NCI-H1930 (cell line): ENCODE measurements at places on chromosomes 11 and 22.
A peak's percentile ranks its signal among the peaks of the same experiment; 100 is the strongest.

- no peak for DNase-seq
Observed at GRCh38 chr11:108084811-108085210, 36.6 kb upstream of the ACAT1 start.

DNA sequence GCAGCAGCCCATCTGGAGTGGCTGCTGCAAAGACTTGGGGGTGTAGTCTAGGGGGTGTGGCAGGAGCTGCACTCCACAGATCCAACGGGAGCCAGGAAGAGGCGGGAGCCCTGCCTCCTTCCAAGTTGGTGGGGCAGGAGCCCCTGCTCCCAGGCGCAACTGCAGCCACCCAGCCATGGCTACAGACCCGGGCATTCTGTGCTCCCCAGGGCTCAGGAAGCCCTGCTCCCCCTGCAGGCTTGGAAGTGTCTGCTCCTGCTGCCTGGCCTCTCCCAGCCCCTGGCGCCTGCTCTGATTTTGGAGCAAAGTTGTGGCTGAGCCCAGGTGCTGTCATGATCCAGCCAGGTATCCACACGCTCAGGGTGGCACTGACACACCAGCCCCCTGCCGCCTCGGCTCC lies 58.5 kb downstream of the CCDC34 start:
- DNase-seq, result no peak

DNA sequence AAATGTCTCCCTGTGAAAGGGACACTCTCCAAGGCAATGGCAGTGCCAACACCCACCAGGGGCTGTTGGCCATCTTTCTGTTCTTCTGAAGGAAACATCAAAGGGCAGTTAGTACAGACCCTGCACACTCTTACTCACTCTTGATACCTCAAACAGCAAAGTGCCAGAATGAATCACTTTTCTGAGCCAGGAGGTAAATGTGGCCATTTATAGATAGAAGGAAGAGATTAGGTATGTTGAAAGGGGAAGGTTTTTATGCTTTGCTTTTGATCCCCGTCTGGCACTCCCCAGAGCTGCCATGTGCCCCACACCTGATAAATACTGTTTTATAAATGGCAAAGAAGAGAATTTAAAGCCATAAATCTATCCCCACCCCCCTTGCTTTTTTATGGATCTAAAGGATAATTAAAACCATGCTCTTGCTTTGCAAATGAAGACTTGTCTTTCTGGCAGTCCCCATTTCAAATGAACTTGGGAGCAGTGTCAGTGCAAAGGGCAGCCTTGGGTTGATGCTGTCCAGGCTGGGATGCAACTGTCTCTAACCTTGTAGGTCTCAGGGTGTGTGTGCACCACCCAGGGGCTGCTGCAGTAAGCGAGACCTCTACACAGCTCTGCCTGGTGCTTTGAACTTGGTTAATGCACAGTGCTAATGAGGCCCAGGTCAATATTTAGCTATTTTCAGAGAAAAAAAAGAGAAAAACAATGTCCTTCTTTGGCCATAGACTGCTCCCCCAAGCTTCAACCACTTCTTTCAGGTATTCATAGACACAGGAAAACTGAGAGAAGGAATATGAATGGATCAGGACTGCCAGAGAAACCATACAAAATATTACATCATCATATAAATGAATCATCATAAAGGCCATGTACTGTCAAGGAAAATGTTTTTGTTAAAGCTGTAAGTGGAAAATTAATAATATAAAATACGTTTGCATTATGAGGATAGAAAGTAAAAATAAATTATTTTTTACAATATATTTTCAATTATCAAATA lies 207.5 kb downstream of the ETS1 start:
- no peak for DNase-seq

GRCh38 chr11:27532652-27533325 lies 26.2 kb upstream of the LIN7C start:
- DNase-seq, result no peak

GRCh38 chr11:120564573-120565311 lies 53.2 kb downstream of the GRIK4 start:
- no peak for DNase-seq

DNA sequence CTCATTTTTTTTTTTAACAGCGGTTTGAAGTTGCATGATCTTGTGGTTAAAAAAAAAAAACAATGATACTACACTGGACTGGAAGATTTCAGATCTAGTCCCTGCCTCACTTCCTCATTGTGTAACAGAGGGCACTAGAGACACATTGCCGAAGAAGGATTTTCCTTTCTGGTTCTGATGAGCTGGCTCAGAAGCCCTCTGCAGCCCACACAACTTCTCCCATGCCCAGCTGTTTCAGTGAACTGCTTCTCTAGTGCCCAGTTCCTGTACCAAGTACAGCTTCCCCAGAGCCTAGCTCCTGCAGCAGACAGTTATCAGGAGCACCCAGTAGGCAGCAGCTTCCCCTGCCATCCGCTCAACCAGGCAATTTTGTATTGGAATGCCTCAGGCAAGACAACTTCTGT lies 29.5 kb upstream of the ANO5 start:
- no peak for DNase-seq

DNA sequence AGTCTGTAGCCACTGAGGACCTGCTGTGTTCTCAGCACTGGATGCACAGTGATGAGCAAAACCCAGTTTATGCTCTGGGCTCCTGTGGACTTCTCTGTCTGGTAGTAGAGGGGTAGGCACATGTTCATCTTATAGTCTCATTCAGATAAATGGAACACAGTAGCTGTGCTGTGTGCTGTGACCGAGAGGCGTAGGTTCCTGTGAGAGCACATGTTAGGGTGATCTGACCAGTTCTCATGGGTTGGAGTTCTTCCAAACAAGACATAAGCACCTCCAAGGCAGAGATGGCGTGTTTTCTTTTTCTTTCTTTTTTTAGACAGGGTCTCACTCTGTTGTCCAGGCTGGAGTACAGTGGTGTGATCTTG lies 154.8 kb upstream of the RASSF10 start:
- DNase-seq, result no peak

DNA sequence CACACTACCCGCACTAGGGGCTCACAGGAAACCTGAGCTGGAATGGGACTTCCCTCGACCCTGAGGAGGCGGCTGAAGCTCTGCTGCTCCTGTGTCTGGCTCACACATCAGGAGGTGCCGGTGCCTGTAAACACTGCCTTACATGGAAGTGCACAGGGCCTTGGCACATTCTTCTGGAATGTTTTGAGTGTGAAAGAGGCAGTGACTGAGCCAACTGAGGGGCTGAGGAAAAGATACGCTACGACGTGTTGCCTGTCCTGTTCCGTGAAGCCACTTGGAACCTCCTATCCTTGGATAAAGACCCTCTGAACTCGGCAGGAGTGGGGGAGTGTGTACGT lies 10.5 kb downstream of the TXN2 start:
- DNase-seq, result no peak

GRCh38 chr11:83147895-83148294 lies 9.0 kb upstream of the PCF11 start:
- no peak for DNase-seq

DNA sequence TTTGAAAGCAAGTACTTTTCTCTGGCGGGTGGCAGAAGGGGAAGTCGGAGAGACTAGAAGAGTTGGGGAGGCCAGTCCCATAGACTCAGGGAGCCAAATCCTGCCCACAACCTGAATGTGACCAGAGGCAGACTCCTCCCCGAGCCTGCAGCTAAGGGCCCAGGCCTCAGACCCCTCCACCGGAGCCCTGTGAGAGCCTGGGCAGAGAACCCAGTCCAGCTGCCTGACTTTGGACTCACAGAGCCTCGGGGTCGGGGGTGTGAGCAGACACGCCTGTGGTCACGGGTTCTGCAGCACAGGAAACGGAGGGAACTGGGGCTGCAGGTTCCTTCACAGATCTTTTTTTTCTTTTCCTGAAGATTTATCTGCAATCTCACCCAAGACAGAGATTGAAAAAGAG lies 312.3 kb downstream of the CTTN start:
- no peak for DNase-seq

GRCh38 chr11:119470317-119471291 lies 47.6 kb upstream of the THY1 start:
- no peak for DNase-seq

DNA sequence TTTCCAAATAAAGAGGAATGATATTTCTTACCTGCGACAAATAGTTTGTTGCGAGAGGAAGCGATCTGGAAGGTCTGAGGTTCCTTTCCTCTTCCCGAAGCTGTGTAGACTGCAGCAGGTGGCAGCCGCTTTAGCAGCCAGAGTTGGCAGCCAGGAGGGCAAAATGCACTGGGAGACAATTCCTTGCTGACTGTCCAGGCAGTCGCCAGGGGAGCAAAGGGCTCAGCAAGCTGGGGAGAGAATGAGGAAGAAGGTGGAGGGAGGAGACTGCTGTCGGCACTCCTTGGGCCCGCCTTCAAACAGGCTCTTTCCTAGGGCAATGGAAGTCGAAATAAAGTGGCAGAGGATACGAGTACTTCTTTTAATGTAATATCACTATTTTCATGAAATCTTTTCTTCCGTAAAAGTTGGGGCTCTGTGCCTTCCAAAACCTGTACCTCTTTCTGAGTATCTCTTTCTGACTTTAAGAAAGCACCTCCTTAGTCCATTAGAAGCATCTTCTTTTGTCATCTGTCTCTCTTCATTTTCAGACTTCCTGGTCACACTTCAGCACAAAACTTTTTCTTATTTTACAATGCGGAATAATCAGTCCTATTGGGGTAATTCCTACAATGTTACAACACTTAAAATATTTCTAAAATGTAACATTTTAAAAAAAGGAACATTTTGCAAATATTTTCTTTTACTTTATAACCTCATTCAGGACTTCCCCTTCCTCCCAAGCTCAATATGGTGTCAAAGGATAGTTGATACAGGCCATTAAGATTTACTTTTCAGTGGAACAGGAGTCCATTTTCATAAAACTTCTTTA lies at the start of gene IL18:
Gene IL18, minus strand, starts transcription at position 220 of the 811 bp plus-strand sequence. CDS start 9,041 bp downstream, outside the sequence.
- DNase-seq, result no peak

- no peak for DNase-seq
Observed at GRCh38 chr22:42651134-42651533, 1.9 kb upstream of the CYB5R3 start.

GRCh38 chr11:93054881-93055280 lies 85.4 kb downstream of the MTNR1B start:
- no peak for DNase-seq

DNA sequence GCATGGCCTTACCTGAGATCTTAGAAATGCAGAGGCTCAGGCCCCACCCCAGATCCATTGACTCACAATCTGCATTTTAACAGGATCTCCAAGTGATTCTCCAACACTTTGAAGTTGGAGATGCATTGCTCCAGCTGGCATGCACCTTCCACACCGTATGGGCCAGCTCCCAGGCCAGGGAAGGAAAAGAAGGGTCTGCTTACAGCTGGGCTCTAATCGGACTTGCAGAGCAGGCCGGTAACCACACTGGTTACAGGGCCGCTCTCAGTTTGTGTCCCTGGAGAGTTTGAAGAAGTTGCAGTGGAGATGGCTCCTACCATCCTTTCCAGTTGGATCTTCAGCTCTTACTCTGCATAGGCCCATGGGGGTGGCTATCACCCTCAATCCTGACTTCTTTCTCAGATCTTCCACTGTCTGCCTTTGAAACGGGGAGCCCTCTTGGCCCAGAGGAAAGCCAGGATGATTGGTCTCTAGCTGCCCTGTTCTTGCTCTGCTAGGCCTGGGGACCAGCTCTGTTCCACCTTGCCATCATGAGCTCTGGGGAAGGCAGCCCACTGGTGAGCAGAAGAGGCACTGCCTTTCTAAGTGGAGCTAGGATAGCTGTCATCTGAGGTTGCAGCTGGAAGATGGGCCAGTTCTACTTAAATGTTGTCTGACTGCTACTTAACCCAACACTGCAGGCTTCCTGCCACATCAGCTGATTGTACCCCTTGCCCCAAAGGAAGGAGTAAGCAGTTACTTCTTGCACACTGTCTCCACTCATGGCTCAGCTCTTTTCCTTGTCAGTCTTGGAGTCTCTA lies 105.6 kb upstream of the NAV2 start:
- no peak for DNase-seq

- no peak for DNase-seq
Observed at GRCh38 chr11:70482529-70482917, 84.2 kb downstream of the CTTN start.

GRCh38 chr11:47183031-47183856 lies 3.0 kb downstream of the PACSIN3 start:
- no peak for DNase-seq

- DNase-seq, result no peak
Observed at GRCh38 chr11:44568658-44569473, 3.4 kb downstream of the CD82 start.

- no peak for DNase-seq
Observed at GRCh38 chr11:36077886-36078685, 134.2 kb downstream of the LDLRAD3 start.

- DNase-seq, result no peak
Observed at GRCh38 chr22:41289671-41290070, 3.7 kb upstream of the RANGAP1 start.

- DNase-seq, result peak; percentile 31
Observed at GRCh38 chr11:107590460-107591377, at the start of gene ELMOD1. TSS of gene ELMOD1 (plus strand) at chr11:107591147. CDS start at chr11:107618190, 27,043 bp downstream.

DNA sequence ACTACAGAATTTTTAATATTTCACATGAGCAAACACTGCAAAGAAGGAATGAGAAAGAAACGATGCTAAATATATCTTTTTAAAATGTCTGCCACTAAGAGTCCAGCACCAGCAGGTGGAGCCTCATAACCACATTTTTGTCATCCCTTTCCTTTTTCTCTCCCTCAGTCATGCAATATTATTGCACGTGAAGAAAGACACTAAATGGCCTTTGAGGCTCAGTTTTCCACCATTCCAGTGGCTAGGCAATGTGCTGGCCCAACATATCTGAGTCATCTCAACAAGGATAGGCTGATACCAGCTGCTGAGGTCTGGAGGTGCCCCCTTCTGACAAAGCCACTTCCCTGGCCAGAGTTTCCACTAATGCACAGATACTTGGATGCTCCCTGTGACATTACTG lies 1.8 kb downstream of the ALKBH8 start:
- no peak for DNase-seq

DNA sequence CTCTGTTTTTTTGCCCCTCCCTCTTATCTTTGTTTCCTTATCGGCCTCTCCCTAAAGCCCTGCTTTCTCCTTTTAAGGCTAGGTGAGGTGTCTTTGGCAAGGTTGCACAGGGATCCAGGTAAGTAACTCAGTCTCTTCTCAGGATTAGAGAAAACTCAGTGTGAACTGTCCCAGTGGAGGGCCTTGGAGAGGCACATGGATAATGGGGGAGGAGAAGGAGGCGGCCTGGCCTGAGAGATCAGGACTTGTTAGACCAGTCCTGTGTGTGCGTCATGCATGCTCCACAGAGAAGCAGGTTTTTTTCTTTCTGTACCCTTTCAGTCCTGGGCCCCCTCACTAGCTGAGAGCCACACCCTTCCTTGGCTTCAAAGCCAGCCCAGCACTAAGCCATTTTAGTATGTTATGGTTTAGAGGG lies 19.9 kb downstream of the CTNND1 start:
- no peak for DNase-seq

- peak; percentile 7 for DNase-seq
Observed at GRCh38 chr22:35838855-35839576, 121.3 kb downstream of the APOL5 start.

DNA sequence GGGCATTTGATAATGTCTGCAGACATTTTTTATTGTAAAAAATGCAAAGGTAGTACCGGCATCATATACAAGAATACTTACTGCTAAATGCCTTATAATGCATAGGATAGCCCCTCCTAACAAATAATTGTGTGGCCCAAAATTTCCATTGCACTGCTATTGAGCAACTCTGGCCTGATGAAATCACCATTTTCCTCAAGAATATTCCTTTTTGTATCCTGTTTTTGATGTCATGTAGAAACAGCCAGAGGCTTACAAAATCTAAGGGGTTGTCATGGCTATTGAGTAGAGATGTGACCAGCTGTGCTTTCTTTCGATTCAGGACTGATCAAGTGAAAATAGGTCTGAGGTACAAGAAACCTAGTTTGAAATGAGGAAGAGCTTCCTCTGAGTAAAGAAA lies 854.3 kb downstream of the KCNA4 start:
- DNase-seq, result no peak
